ENCODE measurements at places on chromosomes 2 and 18.
A peak's percentile ranks its signal among the peaks of the same experiment; 100 is the strongest.

- DNase-seq, result no peak
Measured at GRCh38 chr2:240766072-240766471, 53.9 kb downstream of the KIF1A start.

- DNase-seq, result peak; percentile 88
Measured at GRCh38 chr2:100292022-100292580, 30.2 kb downstream of the LONRF2 start.

- DNase-seq, result no peak
Measured at GRCh38 chr2:189437926-189438325, 3.3 kb upstream of the WDR75 start.

- DNase-seq, result no peak
Measured at GRCh38 chr2:16248571-16249105, 308.3 kb downstream of the MYCN start.

DNA sequence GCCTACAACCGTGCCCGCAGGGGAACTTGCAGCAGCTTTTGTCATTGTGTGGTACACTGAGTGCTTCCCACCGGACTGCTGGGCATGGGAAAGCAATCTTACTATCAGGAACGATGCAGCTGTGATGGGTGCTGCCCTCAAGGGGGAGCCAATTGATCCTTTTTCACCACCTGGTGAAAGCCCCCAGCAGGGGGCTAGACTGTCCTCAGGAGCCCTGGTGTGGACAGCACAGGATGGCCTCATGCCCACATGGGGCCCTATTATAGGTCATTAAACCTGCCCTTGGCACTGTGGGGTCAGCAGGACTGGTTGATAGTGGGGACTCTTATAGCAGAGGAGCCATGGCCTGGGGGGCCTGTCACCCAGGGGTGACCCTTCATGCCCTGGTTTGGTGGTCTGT lies 172.2 kb downstream of the GLI2 start:
- DNase-seq, result no peak

DNA sequence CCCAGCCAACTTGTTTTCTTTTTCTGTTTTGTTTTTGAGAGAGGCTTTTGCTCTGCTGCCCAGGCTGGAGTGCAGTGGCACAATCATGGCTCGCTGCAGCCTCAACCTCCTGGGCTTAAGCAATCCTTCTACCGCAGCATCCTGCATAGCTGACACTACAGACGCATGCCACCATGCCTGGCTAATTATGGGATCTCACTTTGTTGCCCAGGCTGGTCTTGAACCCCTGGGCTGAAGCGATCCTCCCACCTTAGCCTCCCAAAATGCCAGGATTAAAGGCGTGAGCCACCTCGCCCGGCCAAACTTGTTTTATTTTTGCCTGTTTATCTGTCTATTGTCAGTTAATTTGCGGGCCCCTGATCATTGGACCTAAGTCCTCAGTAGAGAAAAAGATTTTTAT lies 61.6 kb upstream of the MSH6 start:
- no peak for DNase-seq

DNA sequence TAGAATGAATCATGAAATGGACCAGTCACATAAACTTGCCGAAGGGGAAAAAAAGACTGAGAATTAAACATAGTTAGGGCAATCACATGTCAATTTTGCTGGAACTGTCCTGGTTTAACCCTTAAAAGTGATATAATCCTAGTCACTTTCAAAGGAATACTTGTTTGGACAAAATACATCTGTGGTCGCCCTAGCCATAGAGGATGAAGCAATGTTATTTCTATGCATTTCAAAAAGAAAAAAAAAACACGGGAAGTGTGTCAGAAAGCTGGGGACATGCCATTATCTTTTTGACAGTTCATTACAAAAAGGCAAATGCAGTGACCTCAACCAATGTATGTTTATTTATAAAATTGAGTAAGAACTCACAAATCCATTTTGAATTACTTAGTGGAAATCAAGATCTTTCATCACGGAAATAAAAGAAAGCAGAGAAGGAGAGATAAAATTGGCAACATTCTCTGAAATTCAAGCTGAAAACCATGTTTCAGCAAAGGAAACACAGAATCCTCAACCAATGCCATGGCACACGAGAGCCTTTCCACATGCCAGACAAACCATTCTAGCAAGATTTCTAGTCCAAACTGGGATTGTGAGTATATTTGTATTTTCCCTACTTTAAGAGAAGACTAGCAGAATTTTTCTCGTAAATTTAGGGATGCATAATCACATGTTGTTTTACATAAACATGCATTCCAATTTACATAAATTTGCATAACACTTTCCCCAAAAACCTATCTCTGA lies 854.3 kb upstream of the ACVR2A start:
- DNase-seq, result no peak

DNA sequence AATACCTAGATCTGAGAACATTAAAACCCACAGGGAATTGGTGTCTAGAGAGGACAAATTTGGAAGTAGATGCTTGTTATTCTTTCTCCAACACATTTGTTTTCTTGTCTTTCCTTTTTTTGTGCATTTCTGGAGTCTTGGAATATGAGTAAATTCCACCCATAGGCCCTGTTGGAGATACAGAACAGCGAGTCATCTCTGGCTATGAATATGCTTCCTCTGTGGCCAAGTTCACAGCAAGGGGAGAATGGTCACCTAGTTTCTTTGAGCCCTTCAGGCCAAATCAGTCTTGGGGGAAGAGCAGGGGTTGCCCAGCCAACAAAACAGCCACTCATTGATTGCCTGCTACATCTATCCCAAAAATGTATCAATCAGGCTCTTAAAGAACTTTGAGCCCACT lies 31.3 kb downstream of the SP140L start:
- DNase-seq, result no peak

GRCh38 chr2:208645226-208645625 lies 238.6 kb downstream of the PTH2R start:
- DNase-seq, result no peak

DNA sequence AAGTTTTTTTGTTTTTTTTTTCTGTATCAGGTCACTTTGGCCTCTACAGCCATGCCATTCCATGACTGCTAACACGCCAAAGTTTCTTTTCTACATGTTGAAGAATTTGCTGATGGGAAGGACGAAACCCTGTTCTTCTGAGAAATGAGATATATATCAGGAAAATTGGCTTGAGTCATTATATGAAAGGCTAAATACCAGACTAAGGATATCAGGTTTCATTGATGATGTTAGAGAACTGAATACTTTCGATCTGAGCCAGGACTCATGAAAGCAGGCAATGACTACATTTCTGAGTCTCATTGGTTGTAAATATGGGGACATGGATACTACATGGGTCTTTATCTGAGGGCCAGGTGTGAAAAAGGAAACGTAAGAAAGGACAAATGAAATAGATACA lies 181.4 kb downstream of the OSR1 start:
- DNase-seq, result no peak

GRCh38 chr18:61400716-61401115 lies 67.5 kb downstream of the CDH20 start:
- no peak for DNase-seq

- peak; percentile 75 for DNase-seq
Measured at GRCh38 chr2:27264753-27265535, 2.1 kb upstream of the SLC30A3 start.

DNA sequence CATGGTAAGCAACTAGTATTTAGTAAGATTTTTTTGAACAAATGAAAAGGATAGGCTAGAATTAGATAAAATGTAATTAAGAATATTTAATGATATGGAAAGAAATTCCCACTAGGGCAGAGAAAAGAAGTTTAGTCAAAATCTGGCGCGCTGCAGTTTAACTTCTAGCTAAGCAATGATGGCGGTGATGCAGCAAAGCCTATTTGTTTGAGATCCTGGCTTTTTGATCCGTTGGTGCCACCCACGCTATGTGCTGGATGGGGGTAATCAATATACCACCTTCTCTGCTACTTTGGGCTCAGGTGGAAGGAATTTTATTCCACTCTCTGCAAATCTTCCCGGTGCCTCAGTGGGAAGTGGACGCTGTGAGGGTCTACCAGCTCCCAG lies 421 bp upstream of the FAM171B start:
- no peak for DNase-seq

DNA sequence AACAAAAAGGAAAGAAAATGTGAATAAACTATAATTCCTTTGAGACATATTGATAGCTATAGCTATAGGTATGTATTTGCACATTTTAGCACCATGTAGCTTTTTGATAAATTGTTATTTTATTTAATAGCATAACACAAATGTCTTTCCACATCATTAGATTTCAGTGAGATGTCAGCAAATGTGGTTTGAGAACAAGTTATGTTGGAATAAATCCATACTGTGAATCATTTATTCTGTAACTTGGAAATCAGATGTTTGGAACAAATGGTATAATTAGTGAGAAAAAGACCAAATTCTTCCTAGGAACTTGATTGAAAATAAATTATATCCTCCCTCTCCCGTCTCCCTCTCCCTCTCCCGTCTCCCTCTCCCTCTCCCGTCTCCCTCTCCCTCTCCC lies 62.8 kb downstream of the NABP1 start:
- DNase-seq, result no peak

GRCh38 chr2:163591461-163591860 lies 144.3 kb downstream of the FIGN start:
- DNase-seq, result no peak

- DNase-seq, result no peak
Measured at GRCh38 chr18:54140641-54141040, 83.8 kb downstream of the MBD2 start.

GRCh38 chr2:239399433-239399920 lies 1.3 kb downstream of the HDAC4 start:
- peak; percentile 23 for DNase-seq

- DNase-seq, result no peak
Measured at GRCh38 chr2:127661949-127662510, 13.3 kb downstream of the LIMS2 start.

GRCh38 chr2:96470636-96471035 lies 34.5 kb downstream of the NEURL3 start:
- DNase-seq, result no peak

DNA sequence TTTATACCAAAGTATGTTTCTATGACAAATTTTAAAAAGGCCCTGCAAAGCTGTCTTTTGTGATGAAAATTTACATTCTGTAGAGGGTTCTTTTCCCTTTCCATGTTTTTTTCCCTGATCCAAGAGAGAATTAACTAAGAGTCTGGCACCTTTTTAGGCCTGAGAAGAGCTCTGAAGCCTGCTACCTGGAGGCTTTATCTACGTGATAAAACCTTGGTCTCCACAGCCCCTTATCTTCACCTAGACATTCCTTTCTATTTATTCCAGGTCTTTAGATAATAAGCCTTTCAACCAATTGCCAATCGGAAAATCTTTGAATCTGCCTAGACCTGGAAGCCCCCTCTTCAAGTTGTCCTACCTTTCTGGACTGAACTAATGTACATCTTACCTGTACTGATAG lies 774.1 kb upstream of the LRRTM1 start:
- DNase-seq, result no peak

GRCh38 chr18:48682768-48683167 lies 143.9 kb downstream of the CTIF start:
- peak; percentile 22 for DNase-seq

GRCh38 chr2:233354971-233355574 lies 779 bp downstream of the DGKD start:
- no peak for DNase-seq

GRCh38 chr18:10398571-10398970 lies 55.9 kb upstream of the APCDD1 start:
- no peak for DNase-seq

DNA sequence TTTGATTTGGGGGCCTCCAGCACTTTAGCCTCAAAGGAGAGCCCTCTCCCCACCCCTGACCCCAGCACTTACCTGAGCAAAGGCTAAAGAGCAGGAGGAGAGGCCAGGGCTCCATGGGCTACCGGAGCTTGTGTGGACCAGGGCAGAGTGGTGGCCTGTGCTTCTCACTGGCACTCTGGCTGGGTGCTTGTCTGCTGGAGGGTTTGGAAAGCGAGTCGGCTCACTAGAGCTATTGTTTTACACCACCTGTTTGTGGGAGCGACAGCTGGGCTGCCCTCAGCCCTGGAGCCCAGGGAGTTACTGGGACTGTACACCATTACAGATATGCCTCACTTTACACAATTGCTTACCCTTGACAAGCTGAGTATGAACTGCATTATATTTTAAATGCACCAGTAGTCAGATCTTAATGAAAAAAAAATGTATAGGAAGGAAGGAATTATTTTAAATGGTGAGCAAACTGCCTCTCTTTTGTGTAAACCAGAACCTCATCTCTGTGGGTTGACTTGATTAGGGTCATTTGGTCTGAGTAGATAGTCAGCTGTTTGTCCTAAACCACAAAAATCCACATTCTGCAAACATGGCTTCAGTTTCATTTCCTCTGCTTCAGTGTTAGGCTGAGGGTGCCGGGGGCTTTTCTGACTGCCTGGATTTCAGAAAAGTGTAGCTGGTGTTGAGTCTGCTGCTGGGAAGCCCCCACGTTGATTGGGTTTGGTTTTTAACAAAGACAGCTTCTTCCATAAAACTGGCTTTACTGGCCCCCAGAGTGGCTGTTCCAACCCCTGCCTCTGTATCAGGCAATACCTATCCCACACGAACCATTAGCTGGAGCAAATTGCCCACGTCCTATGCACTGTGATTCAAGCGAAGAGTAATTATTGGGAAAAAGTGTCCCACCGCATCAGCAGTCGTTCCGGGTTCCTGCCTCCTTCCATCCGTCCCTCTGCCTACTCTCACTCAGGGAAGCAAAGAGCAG lies at the start of gene CHRNA1:
Gene CHRNA1, minus strand, starts transcription at position 193 of the 976 bp plus-strand sequence. Its CDS starts 78 bp downstream, at position 115.
- peak; percentile 50 for DNase-seq

DNA sequence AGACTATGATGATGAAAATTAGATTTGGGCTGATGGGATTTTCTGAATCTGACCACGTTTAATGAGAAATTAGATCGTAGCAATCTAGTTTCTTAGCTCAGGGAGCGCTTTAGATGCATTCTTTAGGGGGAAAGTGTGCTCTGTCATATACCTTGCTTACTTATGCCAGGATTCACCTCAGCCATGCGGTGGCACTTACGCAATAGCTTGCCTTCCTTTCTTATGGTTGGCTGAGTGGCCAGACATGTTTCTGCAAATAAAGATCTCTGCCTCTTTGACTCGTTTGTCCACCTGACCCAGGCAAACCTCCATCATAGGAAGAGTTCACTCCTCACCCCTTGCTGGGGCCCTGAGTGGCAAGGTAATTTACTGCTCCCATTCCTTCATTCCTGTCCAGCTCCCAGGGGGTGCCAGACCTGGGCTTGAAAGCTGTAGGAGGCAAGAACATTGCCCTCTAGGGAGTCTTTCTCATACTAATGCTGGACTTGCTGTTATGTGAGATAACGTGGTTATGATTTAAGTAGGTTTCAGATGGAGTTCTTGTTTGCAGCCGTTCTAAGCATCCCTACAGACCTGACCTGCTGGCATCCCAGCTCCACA lies 57.1 kb downstream of the FBLN7 start:
- no peak for DNase-seq

Measured in SJSA1 (cell line).